CD4-positive, CD25-positive, alpha-beta regulatory T cell (primary cell): ENCODE measurements at places on chromosomes 1 and 21. TPM values are rescaled to one million over a fixed set of nuclear protein-coding genes. Genes with fewer than 3 reads are reported as not detected.

GRCh38 chr1:63012339-63012738 lies 228.4 kb downstream of the ATG4C start:
- DNase-seq = no peak
- H3K4me1 ChIP-seq = no peaks in the 10 kb centered on the region
- no peaks in the 10 kb centered on the region for H3K27me3 ChIP-seq
- no peak overlapping the region for H3K4me3 ChIP-seq

DNA sequence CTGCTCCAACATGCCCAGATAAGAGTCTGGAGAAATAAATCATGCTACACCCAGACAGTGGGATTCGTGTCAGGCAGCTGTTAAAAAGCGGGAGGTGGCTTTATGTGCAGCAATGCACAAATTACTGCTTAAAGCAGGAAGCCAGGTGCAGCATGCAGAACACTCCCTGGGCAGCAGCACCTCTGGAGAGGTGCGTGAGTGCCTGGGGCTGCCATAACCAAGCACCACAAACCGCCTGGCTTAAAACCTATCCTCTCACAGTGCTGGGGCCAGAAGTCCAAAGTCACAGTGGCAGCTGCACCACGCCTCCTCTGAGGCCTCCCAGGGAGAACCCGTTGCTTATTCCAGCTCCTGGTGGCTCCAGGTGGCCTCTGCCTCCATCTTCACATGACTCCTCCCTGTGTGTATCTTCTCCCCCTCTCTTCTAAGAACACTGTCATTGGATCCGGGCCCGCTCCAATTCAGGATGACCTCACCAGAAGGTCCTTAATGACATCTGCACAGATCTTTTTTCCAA lies 115.6 kb downstream of the SIK1 start:
- DNase-seq = no peak
- H3K36me3 ChIP-seq = no peaks in the 10 kb centered on the region
- H3K4me3 ChIP-seq = no peak overlapping the region
- H3K4me1 ChIP-seq = no peaks in the 10 kb centered on the region

DNA sequence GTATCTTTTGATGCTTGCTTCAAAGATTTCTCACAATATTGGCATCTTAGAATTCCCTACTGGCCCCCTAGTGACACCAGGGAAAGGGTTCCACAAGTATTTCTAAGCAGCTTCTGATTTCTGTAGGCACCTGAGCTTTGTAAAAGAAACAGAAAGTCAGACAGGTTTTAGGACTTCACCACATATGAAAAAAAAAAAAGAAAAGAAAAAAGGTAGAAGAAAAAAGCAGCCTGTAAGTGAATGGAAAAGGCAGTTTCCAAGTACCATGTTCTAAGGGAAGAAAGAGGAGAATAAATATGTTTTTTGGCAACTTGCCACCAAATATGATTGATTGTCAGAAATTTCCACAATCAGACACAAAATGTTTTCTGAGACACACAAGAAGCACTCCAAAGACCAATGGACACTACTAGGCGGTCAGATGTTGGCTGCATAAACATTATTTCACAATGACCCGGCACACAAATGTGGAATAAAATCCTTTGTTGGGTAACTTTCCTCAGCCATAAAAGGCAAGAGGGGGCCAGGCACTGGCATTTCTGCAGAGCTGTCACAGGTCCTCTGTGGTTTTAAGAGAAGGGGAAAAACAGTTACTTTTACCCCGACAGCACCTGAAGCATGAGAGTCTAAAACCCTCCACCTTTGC lies 12.7 kb upstream of the CPLANE2 start:
- no peak overlapping the region for H3K27ac ChIP-seq
- no peaks in the 10 kb centered on the region for H3K27me3 ChIP-seq
- H3K4me1 ChIP-seq = no peaks in the 10 kb centered on the region
- DNase-seq = no peak

GRCh38 chr1:11318982-11319381 lies 46.0 kb downstream of the UBIAD1 start:
- no peaks in the 10 kb centered on the region for H3K27me3 ChIP-seq
- no peaks in the 10 kb centered on the region for H3K4me1 ChIP-seq
- no peak overlapping the region for H3K27ac ChIP-seq
- no peaks in the 10 kb centered on the region for H3K36me3 ChIP-seq
- no peak for DNase-seq

- H3K4me1 ChIP-seq = no peaks in the 10 kb centered on the region
- H3K27ac ChIP-seq = no peak overlapping the region
- H3K4me3 ChIP-seq = no peak overlapping the region
- H3K36me3 ChIP-seq = no peaks in the 10 kb centered on the region
Observed at GRCh38 chr1:71987181-71987580, 295.2 kb downstream of the NEGR1 start.

- H3K27ac ChIP-seq = no peak overlapping the region
- DNase-seq = no peak
- peaks cover 42% of the 10 kb centered on the region for H3K36me3 ChIP-seq
- H3K27me3 ChIP-seq = no peaks in the 10 kb centered on the region
- peaks cover 97% of the 10 kb centered on the region for H3K4me1 ChIP-seq
Observed at GRCh38 chr1:175186433-175187160, 6.0 kb downstream of the KIAA0040 start.

DNA sequence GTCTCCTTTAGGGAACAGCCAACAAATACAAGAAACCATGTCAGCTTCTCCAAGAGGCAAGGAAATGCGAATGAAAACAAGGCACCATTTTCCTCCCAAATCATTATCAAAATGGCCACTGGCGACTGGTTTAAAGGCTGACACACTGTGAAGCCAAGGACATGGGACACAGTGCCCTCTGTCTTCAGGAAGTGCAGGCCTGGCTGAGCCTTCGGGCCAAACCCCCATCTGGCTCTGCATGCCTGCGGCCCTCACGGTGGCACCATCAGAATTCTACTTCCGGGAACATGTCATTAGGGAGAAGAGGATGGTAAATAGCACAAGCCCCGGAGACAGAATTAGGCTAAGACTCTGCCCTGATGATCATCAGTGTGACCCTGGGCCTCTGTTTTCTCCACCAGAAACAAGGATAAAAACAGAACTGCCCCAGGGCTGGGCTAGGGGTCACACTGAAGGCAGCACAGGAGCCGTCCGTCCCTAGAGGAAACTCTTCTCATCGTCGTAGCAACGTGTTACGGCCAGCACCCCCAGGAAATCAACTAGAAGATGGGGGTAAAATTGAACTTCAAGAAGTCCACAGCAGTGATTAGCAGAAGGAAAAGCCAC lies 103.5 kb downstream of the NPHP4 start:
- no peaks in the 10 kb centered on the region for H3K4me1 ChIP-seq
- no peak overlapping the region for H3K4me3 ChIP-seq
- DNase-seq = no peak

DNA sequence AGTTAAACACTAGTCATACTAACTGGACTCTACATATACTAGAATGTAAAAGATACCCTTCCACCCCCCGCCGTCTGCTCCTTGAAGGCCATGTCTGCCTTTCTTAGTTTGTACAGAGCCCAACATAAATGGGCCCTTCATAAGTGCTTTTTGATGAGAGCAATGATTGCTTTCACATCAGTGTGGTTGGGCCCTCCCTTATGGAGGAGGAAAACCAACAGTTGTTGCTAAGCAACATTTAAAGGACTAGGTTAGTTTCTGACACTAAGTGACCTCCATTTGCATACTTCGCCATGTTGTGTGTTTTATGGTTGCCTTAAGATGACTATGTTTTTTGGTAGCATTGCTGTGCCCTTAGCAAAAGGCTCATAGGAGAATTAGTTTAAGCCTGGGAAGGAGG lies 182.0 kb upstream of the SGIP1 start:
- H3K27me3 ChIP-seq = no peaks in the 10 kb centered on the region
- peaks cover 99% of the 10 kb centered on the region for H3K4me1 ChIP-seq
- peaks cover 14% of the 10 kb centered on the region for H3K36me3 ChIP-seq
- peak; percentile 31 for DNase-seq

- H3K36me3 ChIP-seq = peaks cover 10% of the 10 kb centered on the region
- peak overlapping the region; percentile 91 for H3K4me3 ChIP-seq
- DNase-seq = peak; percentile 50
- peak overlapping the region; percentile 90 for H3K27ac ChIP-seq
Observed at GRCh38 chr1:224432672-224433040, 1.9 kb downstream of the WDR26 start.

DNA sequence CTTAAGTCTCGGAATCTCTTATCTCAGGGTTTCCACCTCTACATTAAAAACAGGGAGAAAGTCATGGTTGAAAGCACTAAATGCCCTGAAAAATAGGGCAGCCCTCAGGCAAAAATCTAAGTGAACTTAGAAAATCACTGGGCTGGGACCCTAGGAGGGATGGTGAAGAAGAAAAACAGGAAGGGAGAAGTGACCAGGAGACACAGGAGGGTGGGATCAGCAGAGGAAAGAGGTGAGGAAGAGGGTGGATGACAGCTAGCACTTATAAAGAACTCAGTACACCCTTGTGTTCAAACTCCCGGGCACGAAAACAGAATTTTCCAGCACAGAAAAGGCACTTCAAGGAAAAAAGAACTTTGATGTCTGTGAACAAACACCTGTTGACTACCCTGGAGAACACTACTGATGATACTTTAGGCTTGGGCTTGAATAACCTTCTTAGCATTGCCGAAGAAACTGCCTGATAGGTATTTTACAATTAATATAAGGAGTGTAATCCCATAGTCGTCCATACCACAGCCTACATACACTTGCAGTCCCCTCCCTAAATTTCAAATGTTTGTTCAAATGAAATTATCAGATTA lies 2.0 kb downstream of the CHML start:
- H3K4me3 ChIP-seq = peak overlapping the region; percentile 83
- peaks cover 5% of the 10 kb centered on the region for H3K36me3 ChIP-seq
- peaks cover 20% of the 10 kb centered on the region for H3K4me1 ChIP-seq
- DNase-seq = peak; percentile 2
- no peak overlapping the region for H3K27ac ChIP-seq

DNA sequence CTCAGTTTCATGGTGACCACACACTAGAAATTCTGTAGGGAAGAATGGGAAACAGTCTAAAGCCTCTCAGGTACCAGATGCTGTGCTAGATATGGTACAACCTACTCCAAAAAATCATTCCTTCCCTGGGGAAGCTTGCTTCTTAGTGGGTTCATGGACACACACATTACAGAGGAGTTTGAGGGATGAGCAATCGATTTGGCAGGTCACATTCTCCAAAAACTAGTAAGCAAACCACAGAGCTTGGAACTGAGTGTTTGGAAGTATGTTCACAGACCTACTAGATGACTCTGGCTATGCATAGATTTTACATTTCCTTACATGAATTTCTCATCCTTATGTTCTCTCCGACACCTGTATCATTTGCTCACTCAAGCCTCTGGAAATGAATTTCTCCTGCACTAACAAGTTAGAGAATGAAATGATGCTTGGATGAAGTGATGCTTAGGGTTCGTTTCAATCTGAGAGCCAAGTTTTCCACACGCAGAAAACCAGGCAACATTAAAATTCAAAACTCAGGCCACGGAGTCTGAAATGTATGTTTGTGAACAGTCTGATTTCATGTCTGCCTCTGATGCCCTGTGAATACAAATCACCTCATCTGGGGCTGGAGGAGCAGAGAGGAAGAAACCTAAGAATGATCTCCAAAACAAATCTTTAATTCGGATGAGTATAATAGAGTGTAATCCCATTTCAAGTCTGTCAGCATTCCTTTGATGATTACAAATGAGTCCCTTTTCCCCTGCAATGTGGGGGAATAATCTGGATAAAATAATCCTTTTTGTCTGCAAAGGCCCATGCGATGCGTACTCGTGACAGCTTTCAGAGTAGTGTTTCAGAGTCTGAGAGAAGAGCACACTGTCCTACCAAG lies 11.0 kb downstream of the EVA1C start:
- DNase-seq = no peak
- H3K4me3 ChIP-seq = no peak overlapping the region
- no peak overlapping the region for H3K27ac ChIP-seq

DNA sequence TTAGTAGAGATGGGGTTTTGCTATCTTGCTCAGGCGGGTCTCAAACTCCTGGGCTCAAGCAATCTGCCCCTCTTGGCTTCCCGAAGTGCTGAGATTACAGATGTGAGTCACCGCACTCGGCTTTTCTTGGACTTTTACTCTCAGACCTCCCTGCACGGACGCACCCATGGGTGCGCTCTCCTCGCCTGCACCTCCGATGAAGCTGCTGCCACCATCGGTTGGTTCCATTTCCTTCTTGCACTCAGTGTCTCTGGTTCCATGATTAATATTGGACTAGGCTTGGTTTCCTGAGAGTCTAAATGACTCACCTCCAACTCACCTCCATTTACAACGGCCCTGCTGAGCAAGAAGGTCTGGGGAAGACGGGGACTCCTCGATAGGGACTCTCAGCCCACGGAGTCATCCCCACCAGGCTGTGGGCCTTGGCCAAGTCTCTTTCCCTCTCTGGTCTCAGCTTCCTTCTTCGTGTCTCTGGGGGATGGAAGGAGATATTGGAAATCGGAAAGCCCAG lies 6.7 kb upstream of the TNFRSF8 start:
- H3K4me3 ChIP-seq = peak overlapping the region; percentile 42
- H3K4me1 ChIP-seq = peaks cover 28% of the 10 kb centered on the region
- H3K36me3 ChIP-seq = no peaks in the 10 kb centered on the region
- no peak for DNase-seq
- H3K27me3 ChIP-seq = no peaks in the 10 kb centered on the region

DNA sequence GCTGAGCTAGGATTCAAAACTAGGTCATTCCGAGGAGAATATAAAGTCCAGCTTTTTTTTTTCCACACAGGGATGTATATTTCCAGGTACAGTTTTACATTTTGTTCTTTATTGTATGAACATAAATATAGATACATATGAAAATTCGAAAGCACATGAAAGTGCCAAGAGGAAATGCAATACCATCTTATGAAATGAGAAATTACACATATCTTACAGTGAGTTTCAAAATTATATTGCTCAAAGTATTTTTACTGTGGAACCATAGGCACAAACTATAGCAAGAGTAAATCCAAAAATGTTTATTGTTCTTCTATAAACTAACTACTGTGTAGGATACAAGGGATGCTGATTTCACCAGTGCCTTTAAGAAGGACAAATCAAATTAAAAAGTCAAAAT lies 39.0 kb downstream of the PTPRC start:
- DNase-seq = no peak
- H3K27ac ChIP-seq = peak overlapping the region; percentile 97
- H3K4me3 ChIP-seq = peak overlapping the region; percentile 80

DNA sequence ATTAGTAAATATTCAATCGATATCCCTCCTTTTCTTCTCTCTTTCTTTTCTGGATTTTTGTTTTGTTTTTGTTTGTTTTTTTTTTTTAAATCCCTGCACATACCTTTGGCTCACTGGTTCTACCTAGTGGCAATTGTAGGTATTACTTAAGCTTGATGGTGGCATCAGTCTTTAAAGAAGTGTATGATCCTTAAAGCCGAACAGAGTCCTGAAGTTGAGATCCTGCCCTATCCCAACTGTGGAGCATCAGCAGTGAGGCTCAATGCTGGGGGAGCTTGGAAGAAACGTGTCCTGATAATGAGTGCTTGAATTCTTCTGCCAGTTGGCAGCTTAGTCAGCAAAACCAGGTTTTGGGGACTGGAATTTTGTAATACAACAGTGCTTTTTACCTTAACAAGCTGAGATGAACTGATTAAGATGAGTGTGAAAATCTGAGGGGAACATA lies 60.8 kb downstream of the FASLG start:
- H3K36me3 ChIP-seq = no peaks in the 10 kb centered on the region
- peak; percentile 53 for DNase-seq
- H3K27ac ChIP-seq = no peak overlapping the region
- no peak overlapping the region for H3K4me3 ChIP-seq

GRCh38 chr1:8402109-8402710 lies 84.3 kb downstream of the SLC45A1 start:
- peaks cover 27% of the 10 kb centered on the region for H3K4me1 ChIP-seq
- no peak for DNase-seq
- peaks cover 37% of the 10 kb centered on the region for H3K36me3 ChIP-seq
- no peak overlapping the region for H3K4me3 ChIP-seq
- no peaks in the 10 kb centered on the region for H3K27me3 ChIP-seq

LCE1A gene
- total RNA-seq = not detected

SPATA6 gene
- 0.86 TPM for total RNA-seq

MFAP2 gene
- not detected for total RNA-seq

XCL1 gene
- total RNA-seq = not detected

S100A14 gene
- total RNA-seq = not detected

ANKRD45 gene
- total RNA-seq = not detected

PGBD5 gene
- total RNA-seq = not detected

C1orf141 gene
- total RNA-seq = not detected

KRTAP12-3 gene
- total RNA-seq = not detected
